ENCODE measurements at places on chromosomes 2 and 18.

- DNase-seq: no peak
Measured at GRCh38 chr2:235394278-235394828, 99.5 kb upstream of the AGAP1 start.

- DNase-seq: no peak
Measured at GRCh38 chr2:75003773-75004172, 45.3 kb downstream of the POLE4 start.

DNA sequence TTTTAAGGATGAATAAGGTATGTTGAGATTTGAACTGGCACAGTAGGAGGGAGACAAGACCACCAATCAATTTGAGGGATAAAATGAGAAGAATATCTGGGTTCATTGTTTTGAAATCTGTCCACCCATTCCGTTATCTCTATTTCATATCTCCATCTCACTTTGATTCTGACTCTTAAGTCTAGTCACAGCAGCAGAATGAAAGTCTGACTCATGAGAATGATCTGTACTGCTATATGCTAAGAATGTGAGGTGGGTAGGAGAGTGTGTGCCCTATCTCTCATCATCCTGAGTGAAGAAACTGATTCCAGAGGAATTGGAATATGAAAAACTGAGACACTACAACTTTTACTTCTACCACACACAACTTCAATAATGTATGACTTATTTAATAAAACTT is 1994.5 kb upstream of the PIK3C3 start:
- DNase-seq: no peak

DNA sequence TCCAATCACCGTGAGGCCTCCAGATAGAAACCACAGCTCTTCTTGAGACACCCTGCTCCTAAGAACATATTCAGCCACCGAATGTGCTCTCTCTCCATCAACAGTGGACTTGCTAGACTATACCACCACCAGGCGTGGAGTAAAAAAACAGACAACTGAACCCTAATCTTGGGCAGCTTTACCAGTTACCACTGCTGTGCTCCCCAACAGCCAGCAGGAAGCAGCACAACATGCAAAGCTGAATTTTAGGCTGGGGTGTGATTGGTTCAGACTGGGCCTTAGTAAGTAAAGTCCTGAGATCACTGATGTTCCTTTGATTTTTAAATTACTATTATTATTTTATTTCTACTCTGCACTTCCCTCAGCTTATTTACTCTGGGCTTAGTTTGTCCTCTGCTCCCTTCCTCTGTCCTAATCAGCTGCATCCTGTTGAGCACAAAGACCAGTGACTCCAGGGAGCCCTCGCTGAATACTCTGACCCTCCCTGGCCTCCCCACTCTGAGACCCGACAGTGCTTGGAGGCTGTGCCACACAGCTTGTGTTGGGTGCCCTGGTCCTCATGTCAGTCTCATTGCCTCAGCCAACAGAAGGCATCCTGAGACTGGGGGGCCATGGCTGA is 21.9 kb downstream of the MRPL35 start:
- no peak for DNase-seq

- no peak for DNase-seq
Measured at GRCh38 chr2:168686452-168687191, 115.8 kb upstream of the NOSTRIN start.

GRCh38 chr2:136207030-136207623 is 89.2 kb upstream of the CXCR4 start:
- DNase-seq: no peak

DNA sequence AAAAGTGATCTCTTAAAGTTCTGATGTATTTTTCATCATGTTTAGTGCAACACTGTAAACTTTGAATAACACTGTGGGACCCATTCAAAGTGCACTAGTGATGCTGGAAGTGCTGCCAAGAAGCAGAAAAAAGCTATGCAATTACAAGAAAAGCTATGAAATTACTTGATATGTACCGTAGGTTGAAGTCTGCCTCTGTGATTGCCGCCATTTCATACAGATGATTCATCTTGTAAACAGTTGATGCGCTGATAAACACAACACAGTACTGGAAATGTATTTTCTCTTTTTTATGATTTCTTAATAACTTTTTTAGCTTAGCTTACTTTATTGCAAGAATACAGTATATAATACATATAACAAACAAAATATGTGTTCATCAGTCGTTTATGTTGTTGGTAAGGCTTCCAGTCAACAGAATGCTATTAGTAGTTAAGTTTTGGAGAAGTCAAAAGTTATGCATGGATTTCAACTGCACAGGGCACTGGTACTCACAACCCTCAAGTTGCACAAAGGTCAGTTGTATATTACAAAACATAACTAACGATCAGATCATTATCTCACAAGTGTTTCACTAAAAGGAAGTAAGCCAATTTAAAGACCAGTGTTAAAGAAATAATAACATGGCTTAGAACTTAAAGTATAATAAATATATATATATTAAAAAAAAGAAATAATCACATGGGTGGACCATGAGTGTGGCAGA is 82.0 kb downstream of the SGPP2 start:
- DNase-seq: no peak

GRCh38 chr2:73043929-73044832 is 27.3 kb downstream of the SFXN5 start:
- no peak for DNase-seq

DNA sequence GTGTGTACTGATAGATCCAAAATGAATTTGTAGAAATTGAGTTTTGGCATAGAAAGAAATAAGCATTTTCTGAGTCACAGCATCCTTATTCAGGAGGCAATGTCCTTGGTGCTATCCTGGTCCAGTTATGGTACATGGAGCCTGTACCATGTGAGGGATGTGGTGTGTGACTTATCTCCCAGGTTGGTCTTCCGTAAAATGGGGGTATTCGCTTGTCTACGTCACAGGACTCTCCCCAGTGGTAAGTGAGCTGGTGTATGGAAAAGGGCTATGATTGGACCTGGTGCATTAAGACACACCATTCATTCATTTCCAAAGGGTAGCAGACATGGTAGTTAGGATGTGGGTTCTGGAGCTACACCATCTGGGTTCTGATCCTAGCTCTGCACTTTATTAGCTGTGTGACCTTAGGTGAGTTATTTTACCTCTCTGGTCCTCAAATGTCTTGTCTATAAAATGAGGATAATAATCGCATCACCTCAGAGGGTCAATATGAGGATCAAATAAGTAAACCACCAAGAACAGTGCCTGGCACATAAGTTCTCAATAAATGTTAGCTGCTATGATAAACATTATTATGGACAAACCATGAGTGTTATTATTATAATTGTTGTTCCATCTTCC is 119.2 kb downstream of the MYCN start:
- DNase-seq: no peak

DNA sequence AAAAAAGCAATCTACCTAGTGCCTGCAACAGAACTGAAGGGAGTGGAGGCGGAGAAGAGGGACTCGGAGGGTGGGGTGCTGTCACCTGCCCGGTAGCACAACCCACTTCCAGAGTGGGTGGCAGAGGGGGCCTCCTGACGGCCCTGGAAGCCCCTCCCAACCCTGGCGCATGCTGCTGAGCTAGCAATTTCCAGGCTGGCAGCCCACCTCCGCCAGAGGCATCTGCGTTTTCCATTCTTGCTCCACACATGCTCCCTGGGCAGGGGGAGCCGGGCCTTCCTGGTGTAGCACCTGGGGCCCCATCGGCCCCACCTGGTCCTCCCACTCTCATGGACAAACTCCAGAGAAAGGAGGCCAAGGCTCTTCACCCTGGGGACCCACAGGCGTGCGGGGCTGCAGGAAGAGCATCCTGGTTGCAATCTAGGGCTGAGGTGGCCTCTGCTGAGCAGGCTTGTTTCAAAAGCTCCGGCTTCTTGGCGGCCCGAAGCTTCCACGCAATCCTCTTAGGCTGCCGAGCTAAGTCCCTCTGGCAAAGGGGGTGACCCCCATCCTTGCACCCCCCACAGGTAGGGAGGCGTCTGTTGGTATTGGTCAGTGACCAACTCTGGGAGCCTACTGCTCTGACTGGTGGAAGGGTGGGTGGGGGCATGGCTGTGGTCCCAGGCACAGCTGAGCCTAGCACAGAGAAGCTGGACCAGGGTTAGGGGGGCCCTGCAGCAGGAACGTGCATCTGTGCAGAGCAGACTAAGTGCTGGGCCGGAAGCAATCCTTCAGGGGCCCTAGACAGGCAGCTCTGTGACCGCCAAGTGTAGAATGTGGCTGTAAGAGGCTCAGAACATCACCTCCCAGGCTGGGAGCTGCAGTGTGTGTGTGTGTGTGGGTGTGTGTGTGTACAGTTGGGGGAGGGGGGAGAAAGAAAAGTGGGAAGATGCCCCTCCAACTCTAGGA is 2.6 kb downstream of the HS6ST1 start:
- no peak for DNase-seq

DNA sequence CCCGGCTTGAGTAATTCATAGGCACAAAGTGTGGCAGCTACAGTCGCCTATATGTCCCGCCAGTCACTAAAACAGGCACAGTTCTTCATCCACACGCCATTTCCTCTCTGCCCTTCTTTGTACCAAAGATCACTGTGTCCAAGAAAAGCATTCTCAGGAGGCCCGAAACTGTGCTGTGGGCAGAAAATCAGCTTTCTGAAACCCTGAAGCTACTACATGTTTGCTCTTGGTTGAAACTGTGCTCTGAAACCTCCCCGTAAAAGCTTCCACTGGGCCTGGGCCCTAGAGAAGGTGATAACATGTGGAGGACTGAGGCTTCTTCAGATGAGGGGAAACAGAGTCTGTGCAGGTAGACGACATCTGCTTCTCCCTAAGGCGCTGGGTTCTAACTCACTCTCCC is 75.6 kb upstream of the ID2 start:
- DNase-seq: no peak

DNA sequence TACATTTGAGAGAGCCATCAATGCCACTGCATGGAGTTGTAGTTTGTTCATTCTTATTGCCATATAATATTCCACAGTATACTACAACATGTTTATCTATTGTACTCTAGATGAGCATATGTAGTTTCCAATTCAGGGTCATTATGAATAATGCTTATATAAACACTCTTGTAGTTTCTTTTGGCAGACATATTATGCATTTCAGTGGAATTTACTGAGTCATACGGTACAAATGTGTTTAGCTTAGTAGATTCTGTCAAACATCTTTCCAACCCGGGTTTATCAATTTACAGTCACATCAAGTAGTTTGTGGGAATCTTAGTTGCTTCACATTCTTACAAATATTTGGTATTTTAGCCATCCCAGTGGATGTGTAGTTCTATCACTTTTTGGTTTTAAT is 161.1 kb downstream of the KCNH7 start:
- DNase-seq: no peak

DNA sequence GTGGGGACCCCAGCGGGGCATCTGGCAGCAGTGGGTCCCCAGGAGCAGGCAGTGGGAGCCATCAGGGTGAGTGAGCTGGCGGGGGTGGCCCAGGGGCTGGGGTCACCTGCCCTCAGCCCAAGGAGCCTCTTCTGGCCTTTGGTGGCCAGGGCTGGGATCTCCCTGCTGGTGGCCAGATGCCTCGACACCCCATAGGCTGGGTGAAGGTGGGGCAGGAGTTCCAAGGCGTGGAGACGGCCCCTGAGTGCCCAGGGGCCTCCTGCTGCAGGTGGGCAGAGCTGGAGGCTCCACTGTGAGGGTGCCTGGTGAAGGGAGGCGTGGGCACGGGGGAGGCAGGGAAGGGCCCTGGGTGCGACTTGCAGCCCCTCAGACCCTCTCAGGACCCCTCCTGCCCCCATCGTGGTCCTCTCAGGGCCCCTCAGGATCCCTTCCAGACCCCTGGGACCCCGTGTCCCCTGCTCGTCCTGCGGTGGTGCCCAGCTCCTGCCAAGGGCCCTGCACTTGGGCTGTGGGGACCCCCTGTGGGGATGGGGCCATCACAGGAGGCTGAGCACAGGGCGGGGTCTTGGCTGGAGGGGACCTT is 5.0 kb upstream of the GPR35 start:
- no peak for DNase-seq

GRCh38 chr18:905307-905947 is 756 bp downstream of the ADCYAP1 start:
- DNase-seq: no peak

GRCh38 chr18:48797841-48798255 is 152.9 kb downstream of the SMAD7 start:
- no peak for DNase-seq

DNA sequence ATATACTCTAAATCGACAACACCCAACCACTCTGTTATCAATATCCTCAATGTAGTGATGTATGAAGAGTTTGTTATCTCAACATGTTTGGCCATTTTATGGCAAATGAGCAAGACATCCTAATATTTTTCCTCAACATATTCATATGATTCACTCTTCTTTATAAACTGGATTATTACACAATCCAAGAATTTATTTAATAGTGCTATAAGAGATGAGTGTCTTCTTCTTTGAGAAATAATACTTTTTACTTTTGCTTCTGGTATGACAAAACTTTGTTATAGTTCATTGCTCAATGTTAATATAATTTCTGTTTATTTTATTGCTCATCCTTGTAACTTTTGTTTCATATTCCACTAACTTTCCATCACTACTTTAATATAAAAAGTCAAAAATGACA is 44.3 kb downstream of the SCN9A start:
- no peak for DNase-seq

GRCh38 chr2:108893277-108893676 is 95.7 kb downstream of the EDAR start:
- DNase-seq: no peak

DNA sequence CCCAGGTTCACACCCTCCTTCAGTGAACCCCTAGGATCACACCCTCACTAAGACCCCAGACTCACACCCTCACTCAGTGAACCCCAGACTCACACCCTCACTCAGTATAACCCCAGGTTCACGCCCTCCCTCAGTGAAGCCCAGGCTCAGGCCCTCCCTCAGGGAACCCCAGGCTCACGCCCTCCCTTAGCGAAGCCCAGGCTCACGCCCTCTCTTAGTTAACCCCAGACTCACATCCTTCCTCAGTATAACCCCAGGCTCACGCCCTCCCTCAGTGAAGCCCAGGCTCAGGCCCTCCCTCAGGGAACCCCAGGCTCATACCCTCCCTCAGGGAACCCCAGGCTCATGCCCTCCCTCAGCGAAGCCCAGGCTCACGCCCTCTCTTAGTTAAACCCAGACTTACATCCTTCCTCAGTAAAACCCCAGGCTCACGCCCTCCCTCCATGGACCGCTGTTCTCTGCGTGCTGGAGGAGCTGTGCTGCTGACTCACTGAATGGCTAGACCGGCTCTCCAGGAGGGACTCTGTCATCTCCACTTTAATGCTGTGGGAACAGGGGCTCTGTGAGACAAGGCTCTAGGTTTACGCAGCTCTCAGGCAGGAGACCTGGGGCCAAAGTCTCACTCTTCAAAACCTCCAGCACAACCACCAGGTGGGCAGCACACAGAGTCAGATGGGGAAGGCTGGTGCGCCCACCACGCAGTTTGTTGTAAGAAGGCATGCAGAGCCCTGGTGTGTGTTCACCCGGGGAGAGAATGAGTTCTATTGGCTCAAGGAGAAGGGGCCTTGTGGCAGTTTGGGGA is 506.9 kb upstream of the MYT1L start:
- no peak for DNase-seq
